ENCODE measurements at places on chromosomes 1 and 21.

GRCh38 chr1:238562341-238562740 is 671.6 kb upstream of the ZP4 start:
- peak; percentile 44 for DNase-seq

DNA sequence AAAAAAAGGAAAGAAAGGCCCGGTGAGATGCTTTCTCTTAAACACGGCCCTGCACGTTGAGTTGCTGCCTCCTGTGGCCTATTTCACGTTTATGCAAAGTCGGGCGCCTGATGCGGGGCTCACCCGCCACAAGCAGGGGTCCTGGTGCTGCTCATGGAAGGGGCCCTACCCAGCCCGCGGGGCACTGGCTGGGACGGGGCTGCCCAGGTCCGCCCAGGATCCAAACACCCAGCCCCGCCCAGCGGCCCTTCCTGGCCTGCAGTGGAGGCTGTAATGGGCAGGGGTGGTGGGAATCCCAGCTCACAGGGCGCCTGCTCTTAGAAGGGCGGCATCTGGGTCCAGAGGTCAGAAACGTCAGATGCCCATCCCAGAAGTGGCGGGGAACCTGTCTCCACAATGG is 1.6 kb downstream of the COL6A2 start:
- DNase-seq = no peak

GRCh38 chr1:2860476-2861142 is 59.1 kb upstream of the TTC34 start:
- no peak for DNase-seq

GRCh38 chr1:67619080-67619479 is 65.9 kb upstream of the GADD45A start:
- no peak for DNase-seq

DNA sequence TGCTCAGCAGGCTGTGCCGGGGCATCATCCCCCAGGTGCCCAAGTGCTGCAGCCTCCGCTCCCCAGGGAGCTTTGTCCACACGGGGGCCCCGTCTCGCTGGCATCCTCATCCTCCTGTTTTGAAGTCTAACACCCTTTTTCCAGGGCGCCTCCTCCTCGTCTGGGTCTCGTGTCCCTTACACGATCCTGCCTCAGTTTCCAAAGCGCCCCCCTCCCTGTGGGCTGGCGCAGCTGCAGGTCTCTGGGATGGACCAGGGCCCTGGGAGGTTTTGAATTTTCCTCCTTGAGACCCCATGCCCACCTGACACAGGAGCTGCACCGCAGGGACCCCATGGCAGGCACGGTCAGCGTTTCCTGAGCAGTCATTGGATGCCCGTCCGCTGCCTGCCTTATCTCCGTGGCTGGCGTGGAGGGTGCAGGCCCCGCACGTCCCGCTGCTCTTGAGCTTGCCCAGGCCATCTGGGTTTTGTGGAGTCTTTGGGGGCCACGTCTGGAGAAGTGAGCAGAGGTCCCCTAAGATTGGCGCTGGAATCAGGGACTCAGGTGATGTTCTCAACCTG is 37.4 kb upstream of the DIP2A start:
- no peak for DNase-seq

- no peak for DNase-seq
These were observed 11.2 kb downstream of the WRAP73 start for GRCh38 chr1:3638676-3639075.

- no peak for DNase-seq
These were observed 45.0 kb downstream of the GPR88 start for GRCh38 chr1:100582943-100583342.

GRCh38 chr1:66426239-66426853 is 107.6 kb upstream of the SGIP1 start:
- no peak for DNase-seq

- DNase-seq = no peak
These were observed 3.9 kb downstream of the TTLL10 start for GRCh38 chr1:1177452-1178206.

DNA sequence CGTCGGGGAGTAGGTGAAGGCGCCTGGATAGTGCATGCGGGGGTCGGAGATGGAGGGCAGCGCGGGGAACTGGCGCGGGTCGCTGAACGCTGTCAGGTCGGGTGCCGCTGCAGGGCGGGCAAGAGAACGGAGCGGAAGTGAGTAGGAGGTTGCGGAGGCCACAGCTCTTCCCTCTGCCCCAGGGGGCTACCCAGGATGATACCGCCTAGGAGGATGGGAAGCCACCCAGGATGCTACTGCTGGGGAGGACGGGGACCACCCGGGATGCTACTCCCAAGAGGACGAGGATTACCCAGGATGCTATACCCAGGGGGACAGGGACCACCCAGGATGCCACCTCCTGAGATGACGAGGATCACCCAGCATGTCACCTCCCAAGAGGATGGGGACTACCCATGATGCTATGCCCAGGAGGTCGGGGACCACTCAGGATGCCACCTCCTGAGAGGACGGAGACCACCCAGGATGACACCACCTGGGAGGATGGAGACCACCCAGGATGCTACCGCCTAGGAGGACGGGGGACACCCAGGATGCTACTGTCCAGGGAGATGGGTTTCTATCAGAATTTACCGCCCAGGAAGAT is 123.8 kb downstream of the CLIC6 start:
- DNase-seq = no peak

DNA sequence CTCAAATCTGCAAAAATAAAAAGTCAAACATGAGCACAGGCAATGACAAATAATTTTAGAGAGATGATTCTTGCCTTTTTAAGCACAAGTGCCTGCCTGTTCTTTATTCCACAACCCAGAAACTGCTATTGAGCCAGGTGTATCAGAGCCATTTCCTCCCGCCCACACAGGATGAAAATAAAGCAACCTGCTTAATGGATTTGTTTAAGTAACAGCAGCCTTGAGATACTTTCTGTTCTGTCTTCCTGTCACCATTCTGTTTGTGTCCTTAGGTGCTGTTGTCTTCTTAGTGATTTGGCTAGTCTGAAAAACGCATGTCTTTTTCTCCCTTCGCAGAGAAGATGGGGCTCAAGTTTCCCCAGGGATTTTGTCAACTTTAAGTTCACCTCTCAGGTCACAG is 11.4 kb downstream of the RPE65 start:
- DNase-seq = no peak

DNA sequence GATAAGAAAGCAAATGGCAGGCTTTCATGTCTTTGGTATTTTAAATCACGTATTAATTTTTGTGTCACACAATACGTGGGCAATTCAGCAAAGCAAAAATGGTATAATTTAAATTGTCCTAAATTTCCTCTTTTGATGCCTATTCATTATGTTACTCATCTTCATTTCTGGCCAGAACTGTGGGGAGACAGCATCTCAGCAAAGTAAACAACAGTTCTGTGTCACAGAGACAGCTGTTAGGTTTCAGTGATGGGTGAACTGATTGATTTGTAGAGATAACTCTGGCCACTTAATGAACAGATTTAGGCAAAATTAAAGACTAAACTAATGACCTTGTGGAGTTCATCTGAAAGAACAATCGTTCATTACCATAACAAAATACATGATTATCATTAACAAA is 49.2 kb downstream of the FH start:
- no peak for DNase-seq

DNA sequence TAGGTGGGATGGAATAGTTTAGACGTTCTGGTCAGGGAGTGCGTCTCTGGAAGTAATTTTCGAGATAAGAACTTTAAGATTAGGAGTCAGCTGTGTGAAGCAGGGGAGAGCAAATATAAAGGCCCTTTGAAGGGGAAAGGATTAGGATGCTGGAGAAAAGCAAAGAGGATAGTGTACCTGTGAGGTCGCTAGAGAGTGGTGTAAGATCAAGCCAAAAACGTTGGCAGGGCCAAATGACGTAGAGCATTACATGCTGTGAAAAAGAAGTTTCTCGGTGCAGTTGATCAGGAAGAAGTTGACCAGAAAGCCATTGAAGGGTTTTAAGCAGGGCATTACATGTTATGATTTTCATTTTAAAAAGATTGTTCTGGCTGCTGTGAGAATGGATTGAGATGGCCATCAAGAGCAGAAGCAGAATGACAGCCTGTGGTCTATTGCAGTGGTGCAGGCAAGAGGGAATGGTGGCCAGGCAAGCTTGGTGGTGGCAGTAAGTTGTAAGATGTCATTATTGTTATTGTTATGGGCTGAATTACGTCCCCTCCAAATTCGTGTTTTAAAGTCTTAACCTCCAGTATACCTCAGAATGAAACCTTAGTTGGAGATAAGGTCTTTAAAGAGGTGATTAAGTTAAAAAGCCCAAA is 113.6 kb upstream of the KIF26B start:
- no peak for DNase-seq

DNA sequence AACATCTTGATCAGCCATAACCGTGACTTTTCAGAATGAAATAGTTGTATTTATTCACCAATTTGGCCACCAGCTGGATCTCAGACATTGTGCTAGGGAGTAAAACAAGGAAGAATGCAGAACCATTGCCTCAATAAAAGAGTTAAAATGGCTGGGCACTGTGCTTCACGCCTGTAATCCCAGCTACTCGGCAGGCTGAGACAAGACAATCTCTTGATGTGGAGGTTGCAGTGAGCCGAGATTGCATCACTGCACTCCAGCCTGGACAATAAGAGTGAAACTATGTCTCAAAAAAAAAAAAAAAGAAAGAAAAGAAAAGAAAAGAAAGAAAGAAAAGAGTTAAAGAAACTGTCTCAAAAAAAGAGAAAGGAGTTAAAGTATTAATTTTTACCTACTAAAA is 199.5 kb downstream of the TPR start:
- peak; percentile 63 for DNase-seq

DNA sequence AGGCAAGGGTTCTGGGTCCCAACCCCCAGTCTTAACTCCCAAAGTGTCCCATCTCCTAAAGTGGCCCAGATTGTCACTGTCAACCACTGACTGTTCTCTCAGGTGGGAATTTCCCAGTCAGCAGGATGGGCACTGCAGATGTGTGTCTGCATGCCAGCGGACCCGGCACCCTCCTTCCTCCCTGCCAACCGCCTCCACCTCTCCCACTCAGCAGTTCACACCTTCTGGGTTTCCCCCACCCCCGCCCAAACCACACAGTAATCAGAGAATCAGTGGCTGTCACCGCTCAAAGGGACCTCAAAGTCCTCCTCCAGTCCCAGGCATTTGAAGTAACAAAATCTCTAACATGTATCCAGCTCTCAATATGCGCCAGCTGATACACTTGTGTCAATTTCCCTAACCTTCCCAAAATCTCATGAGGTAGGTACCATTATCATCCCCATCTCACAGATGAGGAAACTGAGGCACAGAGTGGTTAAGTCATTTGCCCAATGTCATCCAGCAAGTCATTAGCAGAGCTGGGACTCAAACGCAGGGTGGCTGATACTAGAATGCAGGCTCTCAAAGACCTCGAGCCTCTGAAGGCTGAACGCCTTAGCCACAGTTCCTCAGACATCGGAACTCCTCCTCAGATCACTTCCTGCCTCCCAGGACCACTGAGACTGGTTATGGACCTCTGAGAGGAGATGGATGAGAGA is 4.8 kb downstream of the RUNX3 start:
- no peak for DNase-seq

GRCh38 chr1:226677027-226678020 is 61.8 kb downstream of the ITPKB start:
- DNase-seq = peak; percentile 80

- DNase-seq = peak; percentile 68
These were observed 166.5 kb upstream of the COA6 start for GRCh38 chr1:234206651-234207284.

DNA sequence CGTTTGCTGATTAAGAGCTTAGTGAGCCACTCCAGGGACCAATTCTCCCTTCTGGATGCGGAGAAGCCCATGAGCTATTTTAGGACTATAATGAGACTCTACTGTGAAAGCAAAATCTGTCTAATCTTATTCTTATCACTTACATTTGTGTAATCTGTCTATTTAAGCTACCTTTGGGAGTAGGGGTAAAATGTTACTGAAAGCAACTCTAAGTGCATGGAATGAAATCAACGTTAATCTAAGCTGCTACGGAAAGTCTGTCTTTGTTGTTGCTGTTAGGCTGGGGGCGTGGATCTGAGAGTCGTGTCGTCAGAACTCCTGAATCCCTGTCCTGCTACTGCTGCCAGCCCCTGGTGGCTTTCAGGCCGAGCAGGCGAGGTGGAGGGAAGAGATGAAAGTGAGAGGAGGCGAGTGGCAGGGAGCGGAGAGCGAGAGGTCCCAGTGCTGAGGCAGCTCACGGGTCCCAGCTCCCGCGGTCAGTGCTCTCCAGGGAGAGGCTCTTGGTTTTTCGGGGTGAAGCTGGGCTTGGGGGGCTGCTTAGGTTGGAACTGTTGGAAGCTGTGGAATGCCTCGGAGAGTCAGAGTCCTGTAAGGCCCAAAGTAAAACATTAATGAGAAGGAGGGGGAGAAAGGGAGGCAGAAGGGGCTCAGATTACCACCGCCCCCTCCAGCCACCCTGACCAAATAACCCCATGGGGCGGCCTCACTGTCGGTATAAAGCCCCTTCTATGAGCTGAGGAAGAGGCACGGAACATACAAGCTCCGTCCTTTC is 53.9 kb downstream of the COQ8A start:
- DNase-seq = no peak
